ENCODE measurements at places on chromosomes 3 and 15.

GRCh38 chr3:99484871-99485270, 153.5 kb upstream of the COL8A1 start:
- DNase-seq, result no peak

GRCh38 chr3:50135964-50136363, 19.2 kb upstream of the SEMA3F start:
- no peak for DNase-seq

- no peak for DNase-seq
Measured at GRCh38 chr3:188950832-188951489, 220.8 kb upstream of the TPRG1 start.

DNA sequence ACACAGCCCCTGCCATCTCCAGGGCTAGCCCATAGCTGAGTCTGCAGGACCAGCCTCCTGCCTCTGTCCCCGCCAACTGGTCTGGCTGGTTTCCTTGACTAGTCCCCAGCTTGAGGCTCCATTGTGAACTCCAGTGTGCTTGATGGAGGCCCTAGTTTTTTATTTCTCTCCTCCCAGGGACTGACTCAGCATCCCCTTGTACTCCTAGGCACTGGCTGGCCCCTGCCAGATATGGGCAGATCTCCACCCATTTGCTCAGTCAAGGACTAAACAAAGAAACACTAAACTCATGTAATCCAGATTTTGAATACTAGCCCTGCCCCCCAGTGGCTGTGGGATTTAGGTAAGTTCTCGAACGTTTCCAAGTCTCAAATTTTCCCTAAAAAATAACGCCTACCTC, 415.4 kb upstream of the RORA start:
- no peak for DNase-seq

DNA sequence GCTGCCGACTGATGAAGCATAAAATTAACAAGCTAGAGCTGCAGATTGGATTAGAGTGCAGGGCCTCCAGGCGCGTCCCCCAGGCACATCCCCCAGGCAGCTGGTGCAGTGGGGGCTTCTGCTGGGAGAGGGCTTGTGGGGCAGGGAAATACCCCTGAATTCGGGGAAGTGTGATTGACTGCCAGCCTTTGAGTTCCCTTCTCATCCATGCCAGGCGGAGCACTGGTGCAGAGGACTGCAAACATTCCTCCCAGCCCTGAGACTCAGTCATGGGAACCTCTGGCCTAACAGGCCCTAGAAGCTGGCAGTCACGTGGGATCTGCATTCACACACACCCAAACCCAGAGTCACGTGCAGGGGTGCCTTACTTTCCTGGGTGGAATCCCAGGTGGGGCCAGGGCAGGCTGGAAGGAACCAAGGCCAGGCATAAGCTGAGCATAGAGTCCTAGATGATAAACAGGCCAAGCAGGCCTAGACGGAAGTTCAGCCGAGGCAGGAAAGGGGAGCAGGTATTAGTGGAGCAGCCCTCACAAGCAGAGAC, 46.2 kb upstream of the SEC22A start:
- no peak for DNase-seq

DNA sequence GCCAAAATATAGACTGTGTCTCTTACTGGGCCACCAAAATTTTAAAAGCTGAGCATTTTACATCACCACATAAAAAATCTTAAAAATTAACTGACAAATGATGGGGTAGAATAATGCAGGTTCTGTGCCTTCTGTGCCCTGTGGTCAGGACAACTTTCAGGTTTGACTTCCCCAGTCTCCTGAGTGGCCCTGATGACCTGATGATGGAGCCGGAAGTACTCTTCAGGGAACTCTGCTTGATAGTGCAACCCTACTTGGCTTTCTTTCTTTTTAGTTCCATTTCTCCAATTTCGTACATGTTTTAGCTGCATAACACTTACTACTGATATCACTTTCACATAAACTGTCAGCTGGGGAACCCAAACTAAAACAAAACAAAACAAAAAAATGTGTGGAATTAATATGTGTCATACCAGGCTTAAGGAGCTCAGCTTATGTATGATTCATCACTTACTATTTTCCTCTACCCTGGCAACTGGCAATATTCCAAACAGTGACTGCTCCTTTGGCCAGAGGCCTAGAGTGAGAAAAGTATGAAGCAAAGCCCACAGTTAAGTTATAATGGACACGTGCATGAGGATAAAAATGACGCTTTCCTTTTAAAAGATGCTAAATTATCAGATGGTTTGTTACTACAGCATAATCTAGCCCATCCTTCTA, 194.3 kb downstream of the BCHE start:
- DNase-seq, result no peak

DNA sequence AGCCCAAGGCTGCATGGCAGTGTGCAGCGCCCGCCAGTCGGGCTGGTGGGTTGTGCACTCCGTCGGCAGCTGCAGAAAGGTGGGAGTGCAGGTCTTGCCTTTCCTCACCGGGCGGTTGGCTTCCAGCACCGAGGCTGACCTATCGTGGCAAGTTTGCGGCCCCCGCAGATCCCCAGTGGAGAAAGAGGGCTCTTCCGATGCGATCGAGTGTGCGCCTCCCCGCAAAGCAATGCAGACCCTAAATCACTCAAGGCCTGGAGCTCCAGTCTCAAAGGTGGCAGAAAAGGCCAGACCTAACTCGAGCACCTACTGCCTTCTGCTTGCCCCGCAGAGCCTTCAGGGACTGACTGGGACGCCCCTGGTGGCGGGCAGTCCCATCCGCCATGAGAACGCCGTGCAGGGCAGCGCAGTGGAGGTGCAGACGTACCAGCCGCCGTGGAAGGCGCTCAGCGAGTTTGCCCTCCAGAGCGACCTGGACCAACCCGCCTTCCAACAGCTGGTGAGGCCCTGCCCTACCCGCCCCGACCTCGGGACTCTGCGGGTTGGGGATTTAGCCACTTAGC, 4.3 kb downstream of the ISL2 start:
- no peak for DNase-seq

GRCh38 chr3:32143849-32144757, 37.7 kb downstream of the GPD1L start:
- no peak for DNase-seq

- DNase-seq, result no peak
Measured at GRCh38 chr3:33041909-33042308, 55.0 kb downstream of the GLB1 start.

DNA sequence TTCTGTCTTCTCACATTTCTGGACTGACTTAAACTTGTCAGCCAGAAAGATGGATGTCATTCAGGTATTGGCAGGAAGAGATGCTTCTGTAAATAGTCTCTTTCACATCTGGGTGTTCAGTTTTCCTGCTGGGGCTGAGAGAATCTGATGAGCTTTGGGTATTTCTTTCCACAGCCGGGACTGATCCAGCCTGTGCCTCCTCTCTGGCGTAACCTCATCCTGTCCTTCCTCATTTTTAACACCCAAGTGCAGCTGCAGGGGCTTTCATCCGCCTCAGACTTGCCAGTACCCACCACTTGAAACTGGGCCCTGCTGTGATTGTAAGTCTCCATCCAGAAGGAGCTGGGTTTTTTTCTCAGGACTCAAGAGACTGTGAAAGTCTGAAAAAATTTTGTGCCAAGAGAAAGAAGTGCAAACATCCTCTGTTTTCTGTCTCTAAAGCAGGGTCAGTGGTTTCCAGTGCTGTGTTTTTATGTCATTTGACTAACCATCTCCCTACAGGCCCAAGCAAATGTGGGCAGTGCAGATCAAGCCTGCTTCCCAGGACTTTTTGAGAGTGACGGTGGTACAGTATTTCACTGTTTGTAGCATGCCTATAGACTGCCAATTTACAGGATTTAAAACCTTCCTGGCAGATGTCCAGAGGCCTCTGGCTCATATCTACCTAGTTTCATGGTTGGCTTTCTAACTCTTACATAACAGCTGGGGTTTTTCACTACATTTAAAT, 342.7 kb downstream of the PTPRG start:
- no peak for DNase-seq

- DNase-seq, result no peak
Measured at GRCh38 chr15:71231758-71232157, 116.5 kb downstream of the THSD4 start.

DNA sequence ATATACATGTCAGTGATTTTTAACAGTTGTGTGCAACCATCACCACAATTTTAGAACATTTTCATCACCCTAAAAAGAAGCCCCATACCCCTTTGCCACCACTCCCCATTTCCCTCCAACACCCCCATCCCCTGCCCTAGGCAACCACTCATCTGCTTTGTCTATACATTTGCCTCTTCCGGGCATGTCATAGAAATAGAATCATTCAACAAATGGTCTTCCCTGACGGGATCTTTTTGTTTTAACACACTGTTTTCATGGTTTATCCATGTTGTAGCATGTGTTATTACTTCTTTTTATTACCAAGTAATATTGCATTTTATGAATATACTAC, 4.0 kb downstream of the VILL start:
- no peak for DNase-seq

DNA sequence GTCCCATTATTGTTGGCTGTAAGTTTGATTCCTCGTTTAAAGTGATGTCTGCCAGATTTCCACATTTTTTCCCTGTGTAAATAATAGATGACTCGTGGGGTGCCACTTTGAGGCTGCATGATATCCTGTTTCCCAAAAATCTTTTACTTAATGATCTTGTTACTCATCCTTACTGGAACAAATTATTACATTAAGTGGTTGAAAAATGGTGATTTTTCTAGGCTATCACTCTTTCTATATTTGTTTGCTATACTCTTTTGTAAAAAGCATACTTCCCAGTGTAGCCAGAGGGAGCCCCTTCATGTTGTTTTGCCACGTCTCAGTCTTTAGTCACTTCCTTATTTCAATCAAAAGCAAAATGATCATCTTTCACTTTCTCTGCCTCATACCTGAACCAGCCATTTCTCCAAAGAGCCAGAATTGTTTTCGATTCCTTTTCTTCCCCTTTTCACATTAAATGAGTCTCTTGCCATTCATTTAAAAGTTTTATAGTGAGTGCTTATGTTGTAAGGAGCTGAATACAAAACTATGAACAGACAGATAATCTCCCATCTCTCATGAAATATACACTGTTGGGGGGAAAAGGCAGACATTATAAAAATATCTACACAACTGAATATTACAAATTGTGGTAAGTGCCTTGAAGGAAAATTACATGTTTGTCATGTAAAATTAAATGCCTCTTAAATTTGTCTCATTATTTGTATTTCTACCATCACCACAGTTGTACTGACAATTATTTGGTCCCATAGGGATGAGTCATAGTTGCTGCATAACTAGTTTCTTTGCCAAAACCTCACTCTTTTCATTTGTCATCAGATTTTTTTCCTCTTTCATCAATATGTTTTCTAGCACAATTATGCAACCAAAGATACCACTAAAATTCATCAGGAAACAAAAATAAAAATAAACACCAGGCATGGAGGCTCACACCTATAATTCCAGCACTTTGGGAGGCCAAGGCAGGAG, 41.5 kb downstream of the ADGRG7 start:
- no peak for DNase-seq

DNA sequence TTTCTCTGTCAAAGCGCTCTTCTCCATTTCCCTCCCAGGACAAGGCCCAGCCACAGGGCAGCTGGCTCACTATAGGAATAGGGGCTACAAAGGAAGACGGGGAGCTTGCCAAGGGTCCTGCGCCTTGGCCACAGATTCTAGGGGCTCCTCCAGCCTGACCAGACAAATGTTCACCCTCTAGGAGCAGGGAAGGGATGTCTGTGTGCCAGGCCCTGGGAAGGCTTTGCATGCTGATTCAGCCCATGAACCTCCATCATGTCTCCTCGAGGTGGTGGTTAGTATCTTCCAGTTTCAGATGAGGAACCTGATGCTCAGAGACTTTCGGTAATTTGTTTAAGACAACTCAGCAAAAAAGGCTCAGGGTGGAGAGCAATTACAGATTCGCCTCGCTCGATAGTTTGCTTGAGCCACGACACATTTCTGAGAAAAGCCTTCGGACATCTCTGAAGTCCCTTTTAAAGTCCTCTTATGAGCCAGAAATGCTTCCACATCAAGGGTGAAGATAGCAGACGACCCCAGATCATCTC, 110.0 kb downstream of the XXYLT1 start:
- DNase-seq, result no peak

GRCh38 chr15:78139578-78139977, 8.3 kb upstream of the CIB2 start:
- DNase-seq, result no peak

DNA sequence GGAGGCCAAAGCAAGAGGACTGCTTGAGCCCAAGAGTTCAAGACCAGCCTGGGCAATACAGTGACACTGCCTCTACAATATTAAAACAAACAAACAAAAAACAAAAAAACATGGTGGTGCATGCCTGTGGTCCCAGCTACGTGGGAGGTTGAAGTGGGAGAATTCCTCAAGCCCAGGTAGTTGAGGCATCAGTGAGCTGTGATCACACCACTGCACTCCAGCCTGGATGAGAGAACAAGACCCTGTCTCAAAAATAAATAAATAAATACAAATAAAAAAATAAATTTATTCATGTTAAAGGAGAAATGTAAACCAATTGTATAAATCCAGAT, 200.6 kb downstream of the BCHE start:
- DNase-seq, result no peak

- no peak for DNase-seq
Measured at GRCh38 chr15:63362885-63363284, 18.8 kb downstream of the CA12 start.

GRCh38 chr3:77052733-77053670, 13.1 kb downstream of the ROBO2 start:
- no peak for DNase-seq

- no peak for DNase-seq
Measured at GRCh38 chr15:48459571-48460442, 128.6 kb downstream of the DUT start.

- DNase-seq, result no peak
Measured at GRCh38 chr15:45616901-45617323, 17.9 kb upstream of the SQOR start.

DNA sequence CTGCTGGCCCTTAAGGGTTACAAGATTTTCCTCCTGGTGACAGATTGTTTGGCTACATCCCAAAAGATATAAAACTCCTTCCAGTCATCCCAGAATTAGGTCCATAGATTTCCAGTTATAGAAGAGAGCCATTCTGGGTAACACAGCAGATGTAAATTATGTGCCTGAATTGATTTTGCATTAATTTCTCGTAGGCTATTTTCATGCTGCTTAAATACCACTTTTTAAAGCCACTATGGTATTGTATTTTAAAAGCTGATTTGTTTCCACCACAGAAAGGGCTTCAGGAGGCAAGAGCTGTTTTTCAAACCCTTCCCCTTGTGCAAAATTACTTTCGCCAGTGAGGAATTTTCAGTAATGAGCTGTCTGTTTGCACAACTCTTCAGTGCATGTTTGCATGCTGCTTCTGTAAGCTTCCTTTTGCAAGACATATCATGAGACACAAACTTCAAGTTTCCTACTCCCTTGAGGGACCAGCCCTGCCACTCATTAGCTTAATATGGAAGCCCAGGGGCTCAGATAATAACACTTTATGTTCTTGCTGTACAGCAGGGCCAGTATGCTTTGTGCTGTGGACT, 105.4 kb upstream of the TNIK start:
- no peak for DNase-seq

- DNase-seq, result no peak
Measured at GRCh38 chr15:69524814-69525213, 72.2 kb downstream of the RPLP1 start.

GRCh38 chr3:140252812-140253656, 318.0 kb downstream of the CLSTN2 start:
- no peak for DNase-seq

GRCh38 chr3:150528354-150528797, 17.9 kb downstream of the SERP1 start:
- DNase-seq, result no peak
